ENCODE measurements at places on chromosomes 1 and 21. TPM values are rescaled to one million over a fixed set of nuclear protein-coding genes. Genes with fewer than 3 reads are reported as not detected.

Gene SPRR1A
- not detected for total RNA-seq

Gene CFHR5
- not detected for total RNA-seq

Gene GUCA2A
- not detected for total RNA-seq

Gene RBM11
- total RNA-seq: not detected

Gene DEPDC1
- 11.7 TPM for total RNA-seq

Gene LAX1
- total RNA-seq: not detected

Gene GRHL3
- total RNA-seq: 0.92 TPM

Gene CELA3A
- not detected for total RNA-seq

Gene SH3BGRL3
- 137 TPM for total RNA-seq

Gene PLPP3
- total RNA-seq: 18.8 TPM

Gene SHISA4
- total RNA-seq: 12.1 TPM

Gene RIPK4
- total RNA-seq: 23.2 TPM

Gene ADAMTS5
- total RNA-seq: not detected

Gene MAP1LC3C
- total RNA-seq: not detected

Gene RHD
- not detected for total RNA-seq

Gene SPATA45
- not detected for total RNA-seq

Gene OR10J1
- total RNA-seq: not detected

Gene PKLR
- total RNA-seq: not detected

Gene FAM72D
- total RNA-seq: 6.3 TPM

Gene HSPA6
- 1.6 TPM for total RNA-seq

Gene LIN28A
- total RNA-seq: not detected

Gene HLCS
- total RNA-seq: 6.5 TPM

Gene KCNJ9
- total RNA-seq: not detected

Gene CCDC181
- total RNA-seq: not detected

Gene PCSK9
- 3.9 TPM for total RNA-seq

Gene HTR6
- total RNA-seq: 0.07 TPM

Gene SPRR3
- total RNA-seq: not detected

Gene SH3D21
- 2.8 TPM for total RNA-seq

Gene LRRC38
- not detected for total RNA-seq

Gene S100A3
- total RNA-seq: 104 TPM

Gene KCNN3
- total RNA-seq: 0.05 TPM

Gene HOOK1
- total RNA-seq: 0.22 TPM

Gene SERINC2
- 30.0 TPM for total RNA-seq

Gene ADGRL4
- total RNA-seq: not detected

Gene CC2D1B
- total RNA-seq: 17.9 TPM

Gene TCHH
- total RNA-seq: 0.27 TPM

Gene SPOCD1
- total RNA-seq: 4.4 TPM

Gene ERG
- total RNA-seq: not detected

Gene EFNA3
- total RNA-seq: 8.4 TPM

Gene AUNIP
- total RNA-seq: 6.7 TPM

Gene CCDC24
- total RNA-seq: 7.0 TPM

Gene BLACAT1
- total RNA-seq: 0.03 TPM

Gene LYPD8
- 0.12 TPM for total RNA-seq

Gene KIF26B
- total RNA-seq: 0.05 TPM

Gene OR2W3
- total RNA-seq: not detected

Gene SMPDL3B
- 1.5 TPM for total RNA-seq

Gene CGN
- 2.6 TPM for total RNA-seq

Gene AMPD1
- not detected for total RNA-seq

Gene LHX8
- 0.97 TPM for total RNA-seq

Gene MYOG
- not detected for total RNA-seq

Gene PROX1
- total RNA-seq: 0.12 TPM
